ENCODE measurements at places on chromosomes 6 and 20. TPM values are rescaled to one million over a fixed set of nuclear protein-coding genes. Genes with fewer than 3 reads are reported as not detected.

Gene CDH26
- total RNA-seq = 0.34 TPM

Gene NOTCH4
- total RNA-seq = 0.57 TPM

Gene ABHD16B
- not detected for total RNA-seq

Gene PDE10A
- total RNA-seq = 7.4 TPM

- no peak for DNase-seq
These were observed 39.7 kb upstream of the ZFP64 start for GRCh38 chr20:52231230-52231746.

- DNase-seq = no peak
These were observed 156.1 kb downstream of the MRPL14 start for GRCh38 chr6:43970913-43971775.

DNA sequence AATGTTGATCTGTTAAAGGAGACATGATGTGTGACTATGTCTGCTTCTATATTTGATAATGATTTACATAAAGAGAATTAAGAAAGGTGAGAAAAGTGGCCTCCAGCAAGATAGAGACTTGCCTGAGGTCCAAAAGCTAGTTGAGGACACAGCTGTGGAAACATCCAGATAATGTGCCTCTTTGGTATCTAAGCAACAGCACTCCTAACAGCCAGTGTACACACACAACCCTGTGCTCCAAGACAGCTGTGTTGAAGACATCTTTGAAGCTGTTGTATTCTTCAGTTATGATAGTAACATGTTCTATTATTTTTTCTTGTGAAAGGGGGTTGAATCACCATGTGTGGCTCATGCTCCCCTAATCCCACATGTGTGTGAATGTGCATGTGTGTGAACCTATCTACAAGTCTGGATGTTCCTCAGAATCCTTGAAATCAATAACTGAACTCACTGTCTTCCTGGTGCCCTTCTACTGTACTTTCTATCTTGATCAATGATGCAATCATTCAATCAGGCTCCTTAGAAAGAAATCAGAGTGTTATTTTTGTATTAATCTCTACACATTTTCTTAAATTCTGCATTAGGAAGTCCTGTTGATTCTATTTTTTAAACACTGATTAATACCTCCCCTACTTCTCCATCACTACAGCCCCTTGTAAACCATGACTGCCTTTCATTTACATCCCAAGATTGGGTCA is 116.7 kb upstream of the SSTR4 start:
- DNase-seq = no peak

Gene ACTL10
- total RNA-seq = 1.4 TPM

DNA sequence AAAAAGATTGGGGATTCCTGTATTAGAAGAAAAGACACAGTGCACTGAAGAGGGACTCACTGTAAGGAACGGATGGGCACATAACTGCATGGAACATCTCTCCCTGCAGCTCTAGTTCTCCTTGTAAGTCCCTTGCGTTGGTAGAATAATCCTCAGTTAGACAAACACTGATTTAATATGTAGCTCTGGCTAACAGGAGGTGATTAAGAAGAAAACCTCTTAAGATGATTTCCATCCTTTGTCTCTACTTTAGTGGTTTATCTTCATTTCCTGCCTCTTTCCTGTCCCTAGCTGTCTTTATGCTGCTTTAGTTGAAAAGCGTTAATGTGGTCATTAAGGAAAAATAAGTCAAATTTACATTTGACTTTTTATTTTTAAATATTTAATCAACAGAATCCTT is 86.6 kb downstream of the SLC16A10 start:
- DNase-seq = no peak

Gene GNMT
- total RNA-seq = 0.68 TPM

Gene SSTR4
- total RNA-seq = not detected

Gene NFATC2
- 3.9 TPM for total RNA-seq

DNA sequence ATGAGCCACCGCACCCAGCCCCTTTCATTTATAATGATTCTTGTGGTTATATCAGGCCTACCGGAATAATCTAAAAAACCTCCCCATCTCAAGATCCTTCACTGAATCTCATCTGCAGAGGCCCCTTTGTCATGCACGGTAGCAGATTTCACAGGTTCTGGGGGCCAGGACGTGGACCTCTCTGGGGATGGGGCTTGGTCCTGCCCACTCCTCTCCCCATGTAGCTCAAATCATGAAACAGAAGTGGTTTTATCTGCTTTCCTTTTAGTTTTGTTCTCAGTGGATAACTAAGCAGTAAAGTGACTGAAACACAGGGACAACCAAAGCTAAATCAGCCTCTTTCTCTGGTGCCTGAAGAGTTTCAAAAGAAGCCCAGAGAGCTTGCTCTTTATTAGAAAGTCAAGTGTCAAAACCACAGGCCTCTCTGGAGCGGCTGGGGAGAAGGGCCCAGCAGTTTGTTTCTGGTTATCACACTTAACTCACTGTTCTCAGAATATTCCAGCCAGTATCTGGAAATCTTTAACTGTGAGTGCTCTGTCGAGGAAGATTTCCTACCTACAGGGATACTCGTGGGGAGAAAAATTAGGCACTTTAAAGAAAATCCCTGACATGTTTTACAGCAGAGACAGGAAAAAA is 60.6 kb upstream of the FAM184A start:
- no peak for DNase-seq

GRCh38 chr20:13423472-13424173 is 202.5 kb downstream of the ISM1 start:
- DNase-seq = no peak

DNA sequence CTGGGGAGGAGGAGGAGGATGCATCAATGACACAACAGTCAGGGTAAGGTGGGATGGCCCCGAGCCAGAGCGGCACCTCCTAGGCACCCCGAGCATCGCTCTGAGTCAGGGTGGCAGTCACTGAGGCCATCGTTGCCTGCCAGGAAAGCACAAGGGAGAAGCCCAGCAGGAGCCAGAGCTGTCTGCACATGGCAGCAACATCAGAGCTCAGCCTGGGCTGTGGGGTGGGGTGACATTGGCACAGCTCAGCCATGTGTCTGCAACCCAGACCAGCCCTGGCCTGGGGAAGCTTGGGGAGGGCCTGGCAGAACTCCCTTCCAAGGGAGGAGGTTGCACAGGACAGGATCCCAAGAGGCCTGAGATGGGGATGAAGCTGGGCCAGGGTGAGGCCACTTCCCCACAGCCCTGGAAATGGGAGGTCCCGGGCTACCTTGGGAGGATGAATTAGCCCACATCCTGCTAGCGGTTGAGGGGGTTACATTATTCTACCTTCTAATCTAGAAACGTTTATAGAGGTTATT is 255.6 kb downstream of the MAFB start:
- no peak for DNase-seq

- no peak for DNase-seq
These were observed 38.9 kb downstream of the CSNK2A1 start for GRCh38 chr20:504632-505075.

Gene KCNK15
- total RNA-seq = 0.14 TPM

- DNase-seq = peak; percentile 82
These were observed 6.1 kb upstream of the IFT52 start for GRCh38 chr20:43584448-43585136.

GRCh38 chr6:107535626-107536025 is 45.7 kb downstream of the SOBP start:
- DNase-seq = no peak

- DNase-seq = peak; percentile 52
These were observed 233.0 kb upstream of the CEP162 start for GRCh38 chr6:84460491-84460890.

Gene OXT
- total RNA-seq = not detected

Gene CFAP206
- total RNA-seq = 0.60 TPM

DNA sequence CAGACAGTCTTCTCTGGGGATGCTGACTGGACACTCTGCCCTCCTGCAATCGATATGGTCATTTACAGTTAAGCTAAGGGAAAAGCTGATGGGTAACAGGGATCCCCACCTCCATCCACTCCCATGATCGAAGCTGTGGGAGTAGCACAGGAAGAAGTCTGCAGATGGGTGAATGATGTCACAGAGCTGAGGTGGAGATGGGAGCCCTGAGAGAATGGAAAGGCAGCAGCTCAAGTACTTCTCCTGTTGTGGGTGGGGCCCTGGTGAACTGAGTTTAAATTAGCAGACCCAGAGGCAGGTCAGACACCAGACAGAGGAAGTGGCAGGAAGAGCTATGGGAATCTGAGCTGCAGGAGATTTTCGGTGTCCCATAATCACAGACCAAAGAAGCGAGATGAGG is 29.0 kb downstream of the HDGFL1 start:
- DNase-seq = no peak

DNA sequence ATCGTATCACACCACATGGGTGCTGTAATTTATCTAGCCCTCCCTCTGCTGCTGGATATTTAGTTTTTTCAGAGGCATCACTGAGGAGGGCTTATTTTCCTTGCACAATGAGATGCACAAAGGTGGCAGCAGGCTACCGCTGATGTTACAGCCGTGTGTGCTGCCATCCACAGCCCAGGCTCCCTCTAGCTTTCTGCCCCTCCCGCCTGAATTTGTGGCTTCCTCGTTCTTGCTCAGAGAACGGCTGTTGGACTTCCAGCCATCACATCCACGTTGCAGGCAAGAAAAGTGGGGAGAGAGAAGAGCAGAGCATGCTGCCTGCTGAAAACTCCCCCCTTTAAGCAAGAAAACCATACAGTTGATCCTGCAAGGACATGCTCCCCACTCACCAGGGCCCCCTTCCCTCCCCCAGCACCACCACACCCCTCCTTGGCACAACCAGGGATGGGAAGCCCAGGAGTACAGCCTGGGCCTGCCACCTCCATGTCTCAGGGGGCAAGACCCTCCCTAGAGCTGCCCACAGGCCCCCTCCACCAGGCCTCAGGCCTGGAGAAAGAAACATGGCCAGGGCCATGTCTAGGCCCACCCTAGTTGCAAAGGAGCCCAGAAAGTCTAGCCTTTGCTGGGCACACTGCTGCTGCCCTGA is 102.6 kb downstream of the MRPL14 start:
- DNase-seq = no peak

- DNase-seq = no peak
These were observed 215.4 kb upstream of the DEFB112 start for GRCh38 chr6:50264995-50265571.

DNA sequence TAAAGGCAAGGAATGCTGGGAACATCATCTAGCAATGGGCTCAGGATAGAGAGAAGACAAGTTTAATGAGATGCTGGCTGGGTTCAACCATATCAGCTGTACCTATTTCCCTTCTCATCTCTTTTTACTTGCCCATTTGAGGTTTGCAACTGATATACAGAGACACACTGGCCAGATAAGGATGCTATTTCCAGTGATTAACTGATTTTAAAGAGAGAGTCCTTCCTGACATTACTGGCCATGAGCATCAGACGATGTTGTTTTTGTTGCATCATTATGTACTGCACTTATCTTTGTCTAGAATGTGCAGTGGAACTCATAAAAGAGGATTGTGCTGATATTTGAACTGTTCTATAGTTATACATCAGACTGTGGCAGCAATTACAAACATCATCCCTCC is 252.7 kb downstream of the BTBD3 start:
- peak; percentile 6 for DNase-seq

Gene RAB44
- total RNA-seq = 0.14 TPM

DNA sequence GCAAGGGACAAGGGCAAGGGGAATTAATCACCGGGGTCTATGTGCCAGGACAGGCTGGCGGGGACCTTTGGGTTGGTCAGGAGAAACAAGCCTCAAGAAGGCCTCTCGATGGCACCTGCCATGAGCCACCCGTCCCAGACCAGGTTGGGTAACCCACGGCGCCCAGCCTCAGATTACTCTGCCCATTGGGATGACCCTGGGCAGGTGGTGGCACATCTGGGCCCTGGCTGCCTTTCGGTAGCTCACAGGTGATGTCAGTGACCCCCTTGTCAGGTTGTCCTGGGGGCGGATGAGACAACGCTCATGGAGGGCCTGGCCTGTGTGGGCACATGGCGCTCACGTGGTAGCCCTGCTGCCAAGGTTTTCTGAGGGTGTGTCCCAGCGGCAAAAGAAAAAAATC is 152.2 kb downstream of the SYCP2 start:
- DNase-seq = no peak

GRCh38 chr6:43858161-43859153 is 88.4 kb downstream of the VEGFA start:
- no peak for DNase-seq

DNA sequence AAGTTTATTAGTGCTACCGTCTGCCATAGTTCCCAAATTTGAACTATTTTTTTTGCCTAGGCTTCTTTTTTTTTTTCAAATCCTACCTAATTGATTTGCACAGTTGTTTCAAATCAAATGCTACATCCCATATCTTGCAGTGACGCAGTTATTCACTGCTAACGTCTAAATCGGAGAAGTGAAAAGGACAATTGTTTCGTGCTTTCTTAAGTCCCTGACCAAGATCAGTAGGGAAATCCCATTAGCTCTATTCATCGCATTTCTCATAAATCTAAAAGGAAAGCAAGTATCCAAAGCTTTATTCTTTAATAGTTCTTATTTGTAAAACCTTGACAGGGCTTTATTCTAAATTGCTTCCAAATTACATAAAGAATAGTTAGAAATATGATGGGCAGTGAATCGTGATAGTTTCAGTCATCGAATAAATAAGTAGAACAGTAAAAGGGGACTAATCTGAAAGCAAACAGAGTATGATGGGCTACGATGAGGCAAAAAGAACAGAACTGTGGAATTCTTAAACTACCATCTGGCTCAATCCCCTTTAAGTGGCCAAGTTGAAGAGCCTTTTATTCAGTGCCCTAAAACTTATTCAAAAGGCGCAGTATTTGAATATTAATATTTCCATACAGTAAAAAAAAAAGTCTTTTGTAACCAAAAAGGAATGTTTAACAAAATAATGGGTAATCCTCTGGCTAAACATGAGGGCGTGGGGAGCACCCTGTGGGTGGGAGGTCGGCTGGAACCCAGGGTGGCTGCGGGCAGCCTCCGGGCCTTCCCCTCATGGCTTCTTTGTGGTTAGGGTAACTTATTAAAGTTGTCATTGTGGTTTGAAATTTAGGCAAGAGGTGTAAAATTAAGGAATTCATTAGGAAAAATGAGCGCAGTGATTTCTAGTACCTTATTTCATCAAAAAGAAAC is 3.0 kb upstream of the ARID1B start:
- no peak for DNase-seq

Data from astrocyte (in vitro differentiated cells and primary cell).